Stimulated activated CD4-positive, alpha-beta T cell treated with anti-CD3 and anti-CD28 coated beads, Interleukin-15, amount 100 ng/mL, for 24 hours (primary cell): ENCODE measurements at places on chromosomes 6 and 20.

DNA sequence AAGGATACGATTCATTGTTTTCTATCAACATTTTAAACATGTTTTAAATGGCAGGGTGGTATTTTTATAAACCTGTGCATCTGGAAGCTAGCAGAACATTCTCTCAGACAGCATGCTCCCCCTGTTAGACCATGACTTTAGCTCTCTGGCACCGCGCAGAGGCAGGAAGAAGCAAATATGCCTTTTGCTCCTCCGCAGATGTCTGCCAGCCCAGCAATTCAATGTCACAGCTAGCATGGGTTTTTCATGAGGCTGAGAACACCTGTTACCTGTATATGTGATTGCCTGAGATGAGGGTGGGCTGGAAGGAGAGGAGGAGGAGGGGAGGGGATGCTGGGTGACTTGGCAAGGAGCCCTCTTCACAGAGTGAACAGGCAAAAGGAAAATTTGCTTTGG lies 6.7 kb downstream of the MTCH1 start:
- DNase-seq: no peak

- DNase-seq: no peak
Observed at GRCh38 chr20:51327251-51327841, 215.2 kb downstream of the NFATC2 start.

DNA sequence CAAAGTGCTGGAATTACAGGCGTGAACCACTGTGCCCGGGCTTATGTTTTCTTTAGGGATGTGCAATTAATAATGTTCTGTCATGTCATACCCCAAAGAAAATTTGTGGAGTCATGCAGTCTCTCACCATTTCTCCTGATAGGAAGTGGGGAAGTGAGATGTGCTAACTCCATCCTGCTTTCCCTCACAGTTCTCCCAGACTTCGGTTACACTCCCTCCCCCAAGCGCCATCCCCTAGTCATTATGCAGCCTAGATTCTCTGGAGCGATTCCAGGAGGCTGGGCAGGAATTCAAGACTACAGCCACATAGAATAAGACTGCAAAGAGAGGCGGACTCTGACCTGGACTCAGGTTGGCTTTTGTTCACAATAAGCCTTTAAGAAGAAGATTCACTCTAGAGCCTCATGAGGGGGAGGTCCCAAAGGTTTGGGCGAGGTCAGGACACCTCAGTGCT lies 271.4 kb downstream of the ALDH8A1 start:
- DNase-seq: no peak

- no peak for DNase-seq
Observed at GRCh38 chr6:45351667-45352066, 23.5 kb downstream of the RUNX2 start.

DNA sequence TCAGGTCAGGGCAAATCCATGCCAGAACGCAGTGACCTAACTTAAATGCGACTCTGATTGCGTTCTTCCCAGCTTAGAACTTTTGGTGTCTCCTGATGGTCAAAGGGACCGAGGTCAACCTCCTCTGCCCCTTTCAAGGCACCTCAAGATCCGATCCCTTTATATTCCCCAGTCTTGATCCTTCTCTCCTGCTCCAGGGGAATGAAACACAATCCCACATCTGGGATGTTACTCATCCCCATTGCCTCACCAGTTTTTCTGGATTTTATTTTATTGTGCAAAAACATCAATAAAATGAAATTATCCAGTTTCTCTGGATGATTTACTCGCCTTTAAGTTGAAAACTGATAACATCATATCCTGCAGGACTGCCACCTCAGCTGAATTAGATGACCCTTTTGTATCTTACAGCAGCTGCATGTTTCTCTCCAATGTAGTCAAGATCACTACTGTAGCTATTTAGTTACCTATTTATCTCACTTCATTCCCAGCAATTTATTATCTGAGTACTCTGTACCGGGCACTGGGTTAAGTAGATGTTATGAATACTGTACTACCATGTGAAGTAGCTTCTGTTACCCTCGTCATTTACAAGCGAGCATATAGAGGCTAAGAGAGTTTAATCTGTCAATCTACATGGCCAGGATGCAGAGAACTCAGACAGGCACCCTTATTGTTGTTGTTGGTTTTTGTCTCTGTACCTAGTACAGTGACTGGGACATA lies 44.0 kb downstream of the IRAK1BP1 start:
- DNase-seq: no peak

- DNase-seq: no peak
Observed at GRCh38 chr20:2299301-2299700, 3.5 kb downstream of the TGM3 start.
